ENCODE measurements at places on chromosomes 12 and 14. TPM values are rescaled to one million over a fixed set of nuclear protein-coding genes. Genes with fewer than 3 reads are reported as not detected.

DNA sequence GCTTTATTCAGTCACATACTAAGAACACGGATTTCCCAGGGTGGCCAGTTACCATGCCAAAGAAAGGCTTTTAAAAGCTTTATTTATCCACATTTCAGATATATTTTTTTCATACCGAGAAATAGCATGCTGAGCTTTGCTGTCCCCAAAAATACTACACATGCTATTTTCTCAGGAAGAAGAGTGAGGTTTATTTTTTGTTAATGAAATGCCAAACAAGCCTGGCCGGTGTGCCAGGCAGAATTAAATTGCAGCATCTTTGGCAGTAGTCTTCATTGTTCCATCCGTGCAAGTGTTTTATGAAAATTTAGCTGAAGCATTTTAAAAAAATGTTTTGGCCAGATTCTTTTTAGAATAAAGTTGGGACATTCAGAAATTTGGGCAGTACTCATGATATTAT is 18.8 kb downstream of the RMST start:
- no peak for DNase-seq

DNA sequence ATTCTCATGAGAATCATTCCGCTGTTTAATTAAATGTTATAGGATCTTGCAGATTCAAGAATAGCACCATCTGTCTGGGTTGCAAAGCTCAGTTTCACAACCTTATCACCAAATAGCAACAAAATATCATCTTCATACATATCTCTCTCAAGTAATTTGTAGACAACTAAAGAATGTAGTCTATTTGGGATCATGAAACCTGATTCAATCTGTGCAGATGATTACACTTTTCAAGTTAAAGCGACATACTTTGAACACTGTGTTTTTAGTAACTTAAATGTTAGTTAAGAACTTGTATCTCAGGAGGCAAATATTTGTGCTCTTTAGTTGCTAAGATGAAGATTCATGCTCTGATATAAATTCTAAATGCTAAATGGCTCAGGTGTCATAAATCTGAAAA is 14.8 kb downstream of the MED13L start:
- no peak for DNase-seq

The OR6C2 gene
- total RNA-seq: not detected

The KLRC2 gene
- 0.32 TPM for total RNA-seq

The FAM181A gene
- not detected for total RNA-seq

The ARHGAP9 gene
- total RNA-seq: 20.4 TPM

- DNase-seq: no peak
Observed at GRCh38 chr12:57469296-57470164, 9.9 kb downstream of the GLI1 start.

GRCh38 chr12:40248585-40249297 is 23.9 kb downstream of the LRRK2 start:
- DNase-seq: no peak

The SMIM10L1 gene
- total RNA-seq: 11.9 TPM

The RASSF8 gene
- 40.7 TPM for total RNA-seq

DNA sequence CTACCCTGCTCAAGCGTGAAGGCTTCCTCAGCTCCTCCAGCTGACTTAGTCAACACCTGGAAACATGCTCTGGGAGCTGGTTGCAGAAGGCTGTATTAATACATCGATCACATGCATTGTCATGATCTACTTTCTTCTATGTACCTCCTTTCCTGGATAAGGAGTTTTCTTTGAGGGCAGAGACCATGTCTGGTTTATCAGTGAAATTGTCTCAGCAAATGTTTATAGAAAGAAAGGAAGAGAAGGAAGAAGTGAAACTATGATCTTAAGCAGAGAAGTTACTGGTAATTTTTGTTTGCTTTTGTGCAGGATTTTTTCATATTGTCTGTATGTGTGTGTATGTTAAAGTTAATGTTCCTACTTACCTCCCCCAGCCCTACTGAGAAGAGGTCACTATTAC is 4.5 kb downstream of the DYRK4 start:
- no peak for DNase-seq

- no peak for DNase-seq
Observed at GRCh38 chr12:27003421-27004381, 10.5 kb downstream of the TM7SF3 start.

The LMNTD1 gene
- total RNA-seq: not detected

The APAF1 gene
- 22.3 TPM for total RNA-seq

GRCh38 chr14:95452176-95452892 is 64.1 kb downstream of the SYNE3 start:
- DNase-seq: no peak

The SPPL3 gene
- total RNA-seq: 50.7 TPM

GRCh38 chr14:68219407-68219806 is 399.8 kb downstream of the RAD51B start:
- no peak for DNase-seq

DNA sequence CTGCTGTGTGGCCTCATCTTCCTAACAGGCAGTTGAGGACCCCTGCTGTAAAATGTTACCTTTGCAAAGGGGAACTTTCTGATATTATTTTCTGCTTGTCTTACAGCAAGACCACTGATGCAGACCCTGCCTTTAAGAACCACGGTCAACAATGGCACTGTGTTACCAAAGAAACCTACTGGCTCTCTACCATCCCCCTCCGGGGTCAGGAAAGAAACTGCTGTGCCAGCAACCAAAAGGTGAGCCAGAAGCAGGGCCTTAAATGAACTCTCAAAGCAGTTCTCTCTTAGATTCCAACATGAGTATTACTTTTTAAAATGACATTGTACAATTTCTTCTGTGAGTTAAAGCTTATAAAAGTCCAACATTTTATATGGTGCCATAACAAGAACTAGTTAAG is 72.2 kb downstream of the EML1 start:
- no peak for DNase-seq

DNA sequence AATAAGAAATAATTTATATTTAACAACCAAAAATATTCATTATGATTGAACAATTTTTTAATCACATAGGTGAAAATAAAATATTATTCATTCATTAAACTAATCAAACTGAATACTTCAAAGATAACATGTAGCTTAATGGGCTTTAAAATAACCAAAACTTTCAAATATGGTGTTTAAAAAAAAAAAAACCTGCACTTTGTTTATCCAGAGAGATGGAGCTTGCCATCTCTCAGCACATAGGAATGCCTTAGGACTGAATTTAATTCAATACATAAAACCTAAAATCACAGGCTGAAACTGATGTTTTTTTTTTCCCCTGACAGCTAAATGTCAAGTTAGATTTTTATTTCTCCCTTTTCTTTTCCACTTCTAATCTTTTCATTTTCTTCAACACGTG is 14.4 kb upstream of the CCER1 start:
- DNase-seq: no peak

DNA sequence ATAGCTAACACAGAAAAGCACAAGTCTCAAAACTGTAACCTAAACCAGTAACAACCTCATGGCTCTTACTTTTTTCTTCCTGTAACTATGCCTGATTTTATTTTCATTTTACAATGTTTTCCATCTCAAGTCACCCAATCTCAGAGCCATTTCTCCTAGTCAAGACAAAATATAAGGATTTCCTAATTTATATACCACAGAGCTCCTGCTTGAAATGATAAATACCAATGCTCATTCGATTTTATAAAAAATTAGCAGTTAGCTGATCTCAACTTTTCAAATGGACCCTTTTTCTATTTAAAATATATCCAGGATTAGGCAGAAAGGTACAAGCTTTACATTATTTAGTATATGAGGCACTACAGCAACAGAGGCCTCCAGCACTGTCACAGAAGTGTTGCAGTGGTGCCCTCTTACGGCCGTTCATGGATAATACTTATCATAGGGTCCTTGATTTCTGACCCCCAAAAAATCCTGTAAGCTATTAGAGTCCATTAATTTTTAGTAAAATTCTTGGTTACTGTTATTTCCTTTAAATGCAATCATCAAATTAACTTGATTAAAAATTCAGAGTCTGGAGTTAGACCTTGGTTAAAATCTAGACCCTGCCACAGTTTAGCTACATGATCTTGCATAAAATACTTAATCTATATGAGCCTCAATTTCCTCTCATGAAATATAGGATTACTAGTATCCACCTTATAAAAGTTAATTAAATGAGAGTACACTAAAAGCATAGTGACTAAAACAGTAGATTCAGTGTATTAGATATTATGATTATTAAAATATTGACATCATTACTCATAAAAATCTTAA is 68.3 kb downstream of the SEC23A start:
- no peak for DNase-seq

The WIF1 gene
- 0.81 TPM for total RNA-seq

- no peak for DNase-seq
Observed at GRCh38 chr12:64611341-64612284, 1.3 kb downstream of the RASSF3 start.

- no peak for DNase-seq
Observed at GRCh38 chr12:2462087-2462486, 332.7 kb upstream of the FKBP4 start.

The SERPINA4 gene
- 133 TPM for total RNA-seq

The KRT79 gene
- total RNA-seq: not detected

The PTHLH gene
- 103 TPM for total RNA-seq

The RILPL1 gene
- 13.4 TPM for total RNA-seq

DNA sequence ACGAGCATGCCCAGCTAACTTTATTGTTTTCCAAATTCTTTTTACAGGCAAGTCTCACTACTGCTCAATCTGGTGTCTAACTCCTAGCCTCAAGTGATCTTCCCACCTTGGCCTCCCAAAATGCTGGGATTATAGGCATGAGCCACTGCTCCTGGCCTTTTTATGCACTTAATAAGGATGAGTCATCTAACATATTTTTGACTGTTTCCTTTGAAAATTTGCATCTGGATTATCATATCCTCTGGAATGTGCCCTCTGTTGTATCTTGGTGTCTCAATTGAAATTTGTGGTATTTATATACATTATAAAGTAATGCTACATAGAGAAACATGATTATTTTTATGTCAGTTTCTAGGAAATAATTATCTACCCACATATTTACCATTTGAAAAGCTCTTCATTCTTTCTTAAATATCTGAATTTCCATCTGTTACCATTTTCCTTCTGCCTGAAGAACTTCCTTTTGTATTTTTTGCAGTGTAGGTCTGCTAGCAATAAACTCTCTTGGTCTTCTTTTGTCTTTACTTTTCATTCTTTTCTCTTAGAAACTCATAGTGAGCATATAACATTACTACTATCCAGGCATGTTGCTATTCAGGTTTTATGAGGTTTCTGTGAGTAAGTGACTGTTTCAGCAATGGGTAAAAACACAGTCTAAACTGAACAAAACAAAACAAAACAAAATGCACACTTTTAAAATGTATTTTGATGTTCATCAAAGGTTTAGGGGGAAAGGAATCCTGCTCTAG is 52.8 kb upstream of the CNOT2 start:
- DNase-seq: no peak

The FIGNL2 gene
- 0.75 TPM for total RNA-seq

GRCh38 chr14:68394118-68394763 is 398.6 kb downstream of the ZFP36L1 start:
- DNase-seq: no peak

- DNase-seq: no peak
Observed at GRCh38 chr14:75835737-75836136, 146.1 kb downstream of the TGFB3 start.

The OR6C70 gene
- total RNA-seq: not detected

The MMP19 gene
- 5.2 TPM for total RNA-seq

The BIN2 gene
- 9.8 TPM for total RNA-seq

GRCh38 chr14:38209572-38210557 is 2.2 kb downstream of the SSTR1 start:
- DNase-seq: no peak

GRCh38 chr12:22624548-22624869 is 462 bp upstream of the ETNK1 start:
- no peak for DNase-seq

The GPR65 gene
- total RNA-seq: 3.0 TPM

GRCh38 chr12:25997201-25997963 is 38.9 kb downstream of the RASSF8 start:
- no peak for DNase-seq

GRCh38 chr12:124194264-124194892 is 100.5 kb upstream of the RFLNA start:
- DNase-seq: no peak

The ASPG gene
- 4.7 TPM for total RNA-seq

The CCDC196 gene
- total RNA-seq: not detected

The TBX5 gene
- total RNA-seq: 0.20 TPM

DNA sequence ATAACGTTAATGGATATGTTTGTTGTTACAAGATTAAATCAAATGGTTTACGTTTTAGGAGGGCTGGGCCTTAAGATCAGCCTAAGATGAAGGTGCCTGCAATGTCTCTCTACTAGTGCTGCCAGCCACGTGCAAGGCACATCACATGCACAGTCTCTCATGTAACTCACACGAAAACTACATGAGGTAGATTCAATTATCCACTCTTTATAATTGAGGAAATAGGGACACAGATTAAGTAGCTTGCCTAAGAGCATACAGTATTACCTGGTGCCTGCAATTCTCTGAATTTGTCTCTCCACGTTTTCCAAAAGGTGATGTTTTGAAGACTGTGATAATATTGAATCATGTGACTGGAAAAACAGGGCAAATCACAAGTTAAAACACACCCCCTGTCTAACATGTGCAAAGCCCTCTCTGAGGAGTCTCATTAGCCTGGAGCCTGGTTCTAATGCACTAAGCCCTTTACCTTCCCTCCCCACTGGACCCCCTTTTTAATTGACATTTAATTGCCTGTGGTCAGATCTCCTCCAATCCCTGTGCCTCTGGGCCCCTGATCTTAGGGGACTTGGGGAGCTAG is 14.6 kb upstream of the ATP2A2 start:
- DNase-seq: no peak

The TMEM30B gene
- total RNA-seq: 97.8 TPM

GRCh38 chr14:71290301-71290700 is 383.0 kb downstream of the PCNX1 start:
- no peak for DNase-seq

The TSHR gene
- total RNA-seq: not detected

- DNase-seq: no peak
Observed at GRCh38 chr12:92463171-92463570, 239.6 kb upstream of the PLEKHG7 start.

DNA sequence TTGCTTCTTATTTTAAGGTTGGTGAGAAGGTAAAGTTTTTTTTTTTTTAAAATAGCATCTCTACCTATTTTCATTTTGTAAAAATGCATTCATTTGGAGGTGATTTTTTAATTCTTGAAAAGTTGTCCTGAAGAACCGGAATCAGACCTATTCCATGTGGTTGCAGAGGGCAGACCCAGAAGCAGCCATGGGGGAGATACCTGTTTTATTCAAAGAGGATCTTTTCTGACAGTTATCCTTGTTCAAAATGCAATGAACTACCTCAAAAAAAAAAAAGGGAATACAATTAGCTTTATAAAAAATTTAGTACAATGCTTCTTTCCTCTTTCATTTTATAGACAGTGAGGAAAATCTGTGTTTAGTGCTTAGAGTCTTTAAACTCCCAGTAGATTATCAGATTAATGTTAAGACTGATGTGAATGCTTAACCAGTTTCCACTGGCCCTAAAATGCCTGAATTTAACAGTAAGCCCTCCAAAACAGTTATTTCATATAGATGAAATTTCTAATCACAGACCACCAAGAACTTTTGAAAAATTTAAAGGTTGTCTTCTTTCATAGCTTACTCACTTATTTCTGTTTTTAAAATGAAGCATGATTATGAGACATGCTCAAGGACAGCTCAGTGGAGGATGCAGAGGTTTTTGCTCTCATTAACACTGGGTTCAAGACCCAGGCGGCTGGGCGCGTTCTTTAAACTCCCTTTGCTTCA is 8.6 kb upstream of the NEMF start:
- no peak for DNase-seq

- no peak for DNase-seq
Observed at GRCh38 chr12:69241438-69242092, 2.2 kb downstream of the CPSF6 start.

GRCh38 chr14:71086567-71086966 is 179.3 kb downstream of the PCNX1 start:
- DNase-seq: no peak

All from mucosa of gallbladder (tissue), 1 donor.